Bone marrow (tissue), 2 donors: ENCODE measurements at places on chromosomes 1 and 21.

GRCh38 chr1:109214695-109215623 is 1.2 kb downstream of the SARS1 start:
- no peak for DNase-seq

DNA sequence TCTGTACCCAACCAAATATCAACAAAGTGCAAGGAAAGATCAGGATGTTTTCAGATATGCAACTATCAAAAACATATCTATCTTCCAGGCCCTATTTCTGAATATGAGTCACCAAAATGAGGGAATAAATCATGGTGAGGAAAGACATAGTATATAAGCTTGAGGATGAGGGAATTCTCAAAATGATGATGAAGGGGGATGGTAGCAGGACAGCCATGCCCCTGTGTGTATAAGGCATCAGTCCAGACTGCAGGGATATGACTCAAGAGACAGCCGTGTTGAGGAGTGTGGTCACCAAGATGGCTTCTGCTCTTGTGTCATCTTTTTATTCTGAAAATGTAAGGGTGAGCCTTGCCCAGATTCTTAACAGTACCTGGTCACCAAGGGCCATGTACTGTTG is 4.4 kb upstream of the WDR64 start:
- DNase-seq: no peak

DNA sequence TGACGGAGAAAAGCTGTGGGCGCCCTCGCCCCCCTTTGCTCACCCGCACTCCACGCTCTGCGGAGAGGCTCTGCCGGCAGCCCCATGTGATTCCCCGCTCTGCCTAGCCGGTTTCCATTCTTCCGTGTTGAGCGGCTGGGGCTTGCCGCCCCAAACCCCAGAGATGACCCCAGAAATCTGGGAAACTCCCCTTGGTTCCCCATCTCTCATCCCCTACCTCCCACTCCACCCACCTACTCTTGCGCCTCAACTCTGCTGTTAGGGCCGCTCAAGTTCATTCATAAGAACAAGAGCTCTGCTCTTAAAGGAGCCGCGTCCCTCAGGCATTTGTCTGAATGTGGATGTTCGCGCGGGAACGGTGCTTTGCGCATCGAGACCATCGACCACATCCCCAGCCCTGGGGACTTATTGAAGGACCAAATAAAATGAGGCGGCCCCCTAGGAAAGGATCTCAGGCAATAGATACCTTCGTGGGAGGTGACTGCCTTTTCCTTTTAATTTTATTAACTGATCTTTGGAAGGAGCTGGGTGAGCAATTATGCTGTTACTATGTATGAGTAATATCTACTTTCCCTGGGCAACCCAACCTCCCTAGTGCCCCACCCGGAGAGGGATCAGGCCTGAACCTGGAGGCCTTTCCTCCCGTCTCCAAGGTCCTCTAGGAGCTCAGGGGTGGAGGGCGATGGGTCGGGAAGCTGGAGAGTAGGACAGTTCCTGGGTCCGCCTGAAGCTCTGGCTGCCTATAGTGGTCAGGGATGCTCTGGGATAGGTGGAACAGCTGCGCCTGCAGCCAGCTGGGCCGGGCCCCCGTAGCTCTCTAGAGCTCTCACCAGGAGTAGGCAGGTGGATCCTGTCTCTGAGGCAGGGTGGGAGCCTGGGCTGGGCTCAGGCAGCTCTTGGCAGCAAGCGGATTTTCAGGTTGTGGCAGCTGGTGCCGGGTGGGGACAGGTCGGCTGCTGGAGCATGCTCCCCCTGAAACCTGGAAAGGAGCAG is 898 bp downstream of the MFSD2A start:
- DNase-seq: no peak

DNA sequence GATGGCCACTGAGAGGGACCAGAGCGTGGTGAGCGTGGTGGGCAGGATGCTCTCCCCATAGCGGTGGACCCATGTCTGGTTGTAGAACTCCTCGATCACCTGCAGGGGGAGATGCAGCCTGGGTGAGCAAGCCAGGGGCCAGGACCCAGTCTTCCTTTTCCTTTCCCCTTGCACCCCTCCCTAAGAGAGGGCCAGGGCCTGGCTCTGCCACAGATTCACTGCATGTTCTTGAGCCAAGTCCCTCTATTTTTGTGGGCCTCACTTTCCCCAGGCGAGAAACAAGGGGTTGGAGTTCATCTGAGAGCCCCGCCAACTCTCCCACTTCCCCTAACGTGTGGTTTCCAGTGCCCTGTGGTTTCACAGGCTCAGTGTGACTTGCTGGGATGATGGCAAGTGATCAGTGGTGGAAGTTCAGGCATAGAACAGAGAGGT is 27.5 kb downstream of the SLC2A1 start:
- DNase-seq: peak; percentile 67

GRCh38 chr1:200134116-200134515 is 106.6 kb downstream of the NR5A2 start:
- no peak for DNase-seq

- no peak for DNase-seq
These were observed 40.6 kb downstream of the ERI3 start for GRCh38 chr1:44314452-44314851.

GRCh38 chr1:226108935-226109828 is 46.7 kb downstream of the H3-3A start:
- DNase-seq: no peak

- DNase-seq: no peak
These were observed 89.3 kb downstream of the CDC14A start for GRCh38 chr1:100441651-100442050.

GRCh38 chr1:220149742-220150141 is 55.8 kb downstream of the IARS2 start:
- no peak for DNase-seq

DNA sequence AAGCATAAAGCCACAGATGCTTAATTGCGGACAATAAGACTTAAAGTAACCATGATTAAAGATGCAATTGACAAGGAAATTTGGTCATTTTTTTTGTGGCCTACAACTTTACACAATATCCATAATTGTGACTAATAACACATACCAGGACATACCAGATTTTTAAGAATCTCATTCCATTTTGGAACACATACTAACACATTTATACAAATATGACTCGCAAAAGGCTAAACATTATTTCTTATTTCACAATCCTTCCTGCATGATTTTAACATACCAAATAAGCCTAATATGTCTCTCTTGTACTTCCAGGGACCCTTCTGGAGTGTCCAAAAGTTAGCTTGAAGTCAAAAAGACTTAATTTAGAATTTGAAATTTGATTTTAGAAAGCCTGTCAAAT is 48.8 kb downstream of the DR1 start:
- no peak for DNase-seq

- no peak for DNase-seq
These were observed 183.6 kb upstream of the KIAA0040 start for GRCh38 chr1:175376194-175376593.

DNA sequence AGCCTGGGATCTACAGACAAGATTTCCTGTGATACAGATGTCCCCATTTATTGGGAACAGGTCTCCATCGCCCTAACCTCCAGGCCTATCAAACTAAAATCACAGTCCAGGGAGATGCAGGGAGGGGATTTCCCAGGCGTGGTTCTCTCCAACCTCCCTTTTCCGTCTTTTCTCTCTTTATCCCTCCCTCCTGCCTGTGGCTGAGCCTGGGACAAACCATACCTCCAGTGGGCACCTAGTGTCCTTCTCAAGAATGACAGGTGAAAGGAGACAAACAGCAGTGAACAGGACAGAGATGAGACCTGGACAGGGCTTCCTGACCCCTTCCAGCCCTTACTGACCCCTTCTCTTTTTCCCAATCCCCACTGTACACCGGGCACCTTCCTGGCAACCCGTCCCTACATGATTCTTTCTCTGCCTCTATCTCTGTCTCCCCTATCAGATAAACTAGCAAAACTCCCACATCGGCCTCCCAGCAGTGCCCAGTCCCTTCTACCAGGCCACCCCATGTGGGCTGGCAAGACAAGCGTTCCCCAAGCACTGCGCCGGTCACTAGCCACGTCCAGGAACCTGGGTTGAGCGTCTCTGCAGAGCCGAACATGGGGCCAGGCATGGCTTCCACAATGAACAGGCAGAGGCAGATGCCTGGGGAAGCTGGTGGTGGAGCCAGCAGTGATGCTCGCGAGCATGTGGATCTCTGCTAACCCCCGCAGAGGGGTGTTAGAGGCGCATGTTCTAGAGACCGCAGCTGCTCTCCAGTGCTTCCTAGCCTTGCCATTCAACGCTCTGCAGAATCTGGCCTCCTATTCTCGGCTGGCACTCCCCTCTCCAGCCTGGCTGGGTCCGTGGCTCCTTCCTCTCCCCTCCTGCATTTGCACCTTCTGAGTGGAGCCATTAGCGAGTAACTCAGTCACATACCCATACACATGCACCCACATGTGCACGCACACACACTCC is 54.7 kb downstream of the ELK4 start:
- no peak for DNase-seq

DNA sequence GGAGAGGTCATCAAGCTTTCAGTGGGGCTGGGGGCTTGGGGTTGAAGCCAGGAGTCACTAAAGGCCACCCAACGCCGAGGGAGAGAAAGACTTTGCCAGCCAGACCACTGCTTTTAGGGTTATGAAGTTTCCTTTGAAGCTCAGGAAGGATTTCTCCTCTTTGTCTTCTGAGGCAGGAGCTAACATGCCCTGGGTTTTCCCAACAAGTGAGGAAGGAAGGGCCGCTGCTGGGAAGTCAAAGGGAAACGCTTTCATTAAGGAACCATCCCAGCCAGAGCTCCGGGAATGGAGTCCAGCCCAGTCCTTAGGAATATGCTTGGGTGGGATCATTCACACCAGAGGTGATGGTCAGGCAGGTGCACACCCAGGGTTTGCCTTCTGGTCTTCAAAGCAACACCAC is 436.9 kb downstream of the PRDM2 start:
- no peak for DNase-seq

DNA sequence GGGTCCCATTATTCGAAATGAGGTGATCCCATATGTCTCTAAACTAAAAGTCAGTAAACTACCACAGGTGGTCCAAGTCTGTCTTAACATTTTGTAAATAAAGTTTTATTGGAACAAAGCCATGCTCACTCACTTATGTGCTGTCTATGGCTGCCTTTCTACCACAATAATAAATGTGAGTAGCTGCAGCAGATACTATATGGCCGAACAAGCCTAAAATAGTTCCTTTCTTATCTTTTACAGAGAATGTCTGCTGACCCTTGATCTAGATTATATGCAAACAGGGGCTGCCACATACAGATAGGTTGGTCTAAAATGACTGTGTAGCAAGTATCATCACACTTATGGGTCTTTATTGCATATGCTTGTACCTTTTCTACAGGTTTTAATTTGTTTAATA is 140.0 kb downstream of the VAV3 start:
- no peak for DNase-seq

- DNase-seq: no peak
These were observed 8.0 kb downstream of the C1orf35 start for GRCh38 chr1:228095161-228095560.
